ENCODE measurements at places on chromosomes 16 and 17.

DNA sequence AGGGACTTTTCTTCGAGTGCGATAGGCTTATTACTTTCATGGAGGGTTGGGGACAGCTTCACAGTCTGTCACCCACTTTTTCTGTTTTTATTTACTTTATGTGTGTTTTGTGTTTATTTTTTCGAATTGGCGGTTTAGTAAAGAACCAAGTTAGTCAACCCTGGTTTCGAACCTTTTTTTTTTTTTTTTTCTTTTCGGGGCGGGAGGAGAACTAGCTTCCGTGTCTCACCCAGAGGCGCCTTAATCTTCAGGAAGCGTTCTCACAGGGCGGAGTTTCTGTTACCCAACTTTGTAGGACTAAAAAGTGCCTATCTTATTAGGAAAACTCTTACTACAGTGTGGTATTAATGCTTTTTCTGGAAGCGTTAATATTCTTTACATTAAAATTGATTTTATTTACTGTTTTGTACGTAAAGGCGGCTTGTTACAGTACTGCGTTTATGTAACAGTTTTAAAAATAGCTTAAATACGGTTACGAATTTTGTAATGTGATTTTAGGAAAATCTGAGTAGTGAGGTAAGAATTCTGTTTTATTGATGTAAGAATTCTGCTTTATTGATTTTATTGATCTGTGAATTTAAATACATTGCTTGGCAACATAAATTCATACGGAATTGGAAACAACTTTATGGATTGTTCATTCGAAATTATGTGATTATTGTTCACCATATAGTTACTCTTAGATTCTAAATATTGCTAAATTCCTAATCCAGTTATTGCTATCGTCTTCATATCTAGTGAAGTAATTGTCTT is 885 bp downstream of the ZNF207 start:
- DNase-seq, result no peak

GRCh38 chr16:86892509-86892908 is 314.2 kb downstream of the FOXL1 start:
- no peak for DNase-seq

DNA sequence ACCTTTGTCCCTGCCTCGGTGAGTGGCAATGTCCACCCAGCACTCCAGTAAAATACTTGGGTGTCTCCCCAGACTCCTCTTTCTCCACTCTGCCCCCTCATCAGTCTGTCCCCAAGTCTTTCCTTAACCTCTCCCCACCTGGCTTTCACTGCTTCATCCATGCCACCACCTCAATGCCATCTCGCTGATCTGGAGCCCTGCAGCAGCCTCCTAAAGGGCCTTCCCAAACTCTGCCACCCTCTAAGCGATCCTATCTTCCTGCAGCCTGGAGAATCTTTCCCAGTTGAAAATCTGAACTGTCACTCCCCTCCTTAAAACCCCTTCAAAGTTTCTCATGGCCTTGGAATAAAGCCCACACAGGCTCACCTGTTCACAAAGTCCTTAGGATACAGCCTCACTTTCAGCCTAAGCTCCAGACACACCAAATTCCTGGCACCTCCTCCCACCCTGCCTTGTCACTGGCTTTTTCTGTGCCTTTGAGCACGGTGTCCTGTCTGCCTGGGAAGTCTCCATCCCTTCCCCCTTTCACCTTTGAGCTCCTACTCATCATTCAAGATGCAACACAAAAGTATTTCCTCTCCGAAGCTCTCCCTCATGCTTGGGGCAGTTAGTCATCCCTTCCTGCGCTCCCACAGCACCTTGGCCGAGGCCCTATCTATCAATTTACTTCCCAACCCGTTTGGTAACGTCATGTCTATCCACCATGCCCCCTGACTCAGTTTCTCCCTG is 2.8 kb downstream of the WNK4 start:
- DNase-seq, result no peak

DNA sequence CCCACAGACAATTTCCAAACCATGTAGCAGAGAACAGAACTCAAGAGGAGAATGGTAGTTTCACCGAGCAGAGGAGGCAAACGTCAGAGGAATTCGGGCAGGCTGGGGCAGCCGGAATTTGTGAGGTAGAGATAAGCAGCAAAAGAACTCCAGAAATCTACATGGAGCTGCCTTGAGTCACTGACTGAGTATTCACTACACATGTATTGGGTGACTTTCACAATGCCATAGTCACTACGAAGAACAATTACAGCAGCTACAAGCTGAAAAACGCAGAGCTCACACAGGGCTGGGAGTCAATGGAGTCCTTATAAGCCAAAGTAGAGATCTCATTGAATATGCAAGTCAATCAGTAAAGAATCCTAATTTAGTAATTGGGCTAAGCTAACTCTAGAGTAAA is 13.4 kb downstream of the CMC2 start:
- no peak for DNase-seq

DNA sequence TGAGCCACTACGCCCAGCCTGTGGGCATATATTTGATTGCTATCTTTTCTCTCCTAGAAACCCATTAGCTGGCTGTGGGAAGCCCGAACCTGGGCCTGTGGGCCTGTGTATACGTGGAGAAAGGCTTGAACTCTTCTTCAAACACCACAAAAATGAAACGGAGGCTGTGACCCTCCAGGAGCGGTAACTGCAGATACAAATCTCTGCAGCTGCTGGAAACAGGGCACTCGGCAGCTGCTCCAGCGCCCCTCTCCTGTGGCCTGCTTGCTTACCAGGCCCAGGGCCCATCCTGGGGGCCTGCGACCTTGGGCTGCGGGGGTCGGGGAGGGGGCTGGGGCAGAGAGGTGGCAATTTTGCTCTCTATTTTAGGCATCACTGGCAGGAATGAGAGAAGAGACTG is 28.0 kb upstream of the MTSS2 start:
- DNase-seq, result no peak

DNA sequence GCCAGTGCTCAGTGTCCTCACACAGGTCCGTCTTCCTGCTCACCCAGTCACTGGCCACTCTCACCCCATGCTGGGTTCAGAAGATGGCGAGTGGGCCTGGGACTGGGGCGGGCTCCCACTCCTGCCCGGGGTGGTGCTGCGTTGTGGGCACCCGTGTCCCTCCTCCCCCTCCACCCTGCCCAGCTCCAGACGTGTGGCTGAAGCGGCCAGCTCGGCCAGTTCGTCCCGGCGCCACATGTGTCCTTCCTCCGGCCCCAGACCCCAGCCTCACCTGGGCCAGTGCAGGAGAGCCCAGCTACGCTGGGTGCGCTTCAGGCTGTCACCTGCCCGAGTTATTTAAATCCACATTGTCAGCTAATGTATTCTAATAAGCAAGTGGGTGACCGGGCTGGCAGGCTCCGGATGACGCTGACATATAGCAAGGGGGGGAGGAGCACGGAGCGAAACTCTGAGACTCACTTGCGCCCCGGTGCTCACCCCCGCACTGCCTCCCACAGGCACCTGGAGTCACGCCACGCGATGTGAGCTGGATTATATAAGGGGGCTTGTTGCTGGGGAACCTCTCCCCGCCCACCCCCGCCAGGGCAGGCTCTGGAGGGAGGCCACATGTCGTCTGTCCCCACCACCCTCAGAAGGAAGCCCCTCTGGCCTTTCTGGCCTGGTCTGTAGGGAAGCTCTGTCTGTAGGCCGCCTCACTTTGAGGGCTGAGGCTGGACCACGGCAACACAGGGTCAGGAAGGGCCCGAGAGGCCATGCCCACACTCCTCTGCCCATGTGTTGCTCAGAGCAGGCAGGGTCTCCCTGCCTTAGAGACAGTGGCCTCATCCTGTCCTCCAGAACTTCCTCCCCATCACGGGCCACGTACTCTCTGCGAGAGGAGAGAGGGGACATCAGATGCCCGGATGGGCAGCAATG is 7.1 kb upstream of the BAIAP2 start:
- no peak for DNase-seq

GRCh38 chr17:14046978-14047377 is 22.3 kb upstream of the COX10 start:
- no peak for DNase-seq

All from activated gamma-delta T cell (primary cell).